ENCODE measurements at places on chromosomes 1 and 21.

GRCh38 chr1:8854240-8854639, 24.2 kb downstream of the ENO1 start:
- no peak for DNase-seq

GRCh38 chr1:154808909-154809262, 61.2 kb downstream of the KCNN3 start:
- DNase-seq: no peak

DNA sequence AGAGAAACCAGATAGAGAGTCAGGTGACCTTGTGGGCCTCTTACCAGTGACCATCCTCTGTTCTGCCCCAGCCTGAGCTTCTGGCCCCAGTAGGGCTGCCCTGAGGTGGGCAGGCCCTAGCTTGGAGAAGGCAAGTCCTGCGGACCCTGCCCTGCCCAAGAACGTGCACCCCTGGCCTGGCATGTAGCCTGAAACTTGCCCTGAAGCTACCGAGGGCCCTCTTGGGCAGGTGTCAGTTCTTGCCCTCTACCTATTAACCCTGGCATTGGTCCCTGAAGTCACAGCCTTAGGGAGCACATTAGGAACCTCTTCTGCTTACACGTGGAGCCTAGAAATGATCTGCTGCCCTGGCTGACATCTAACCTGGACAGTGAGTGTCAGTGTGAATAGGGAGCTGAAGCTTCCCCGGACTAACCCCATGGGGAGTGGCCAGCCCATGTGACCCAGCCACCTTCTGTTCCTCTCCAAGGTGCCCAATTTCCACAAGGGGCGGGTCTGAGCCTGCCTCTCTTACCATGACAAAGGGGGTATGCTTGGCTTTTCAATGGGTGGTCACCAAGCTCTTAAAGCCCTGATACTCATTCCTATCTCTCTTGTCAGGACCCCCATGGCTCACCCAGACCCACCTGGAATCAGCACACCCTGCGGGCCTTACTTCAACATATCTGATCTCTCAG, 163.0 kb downstream of the ZSCAN20 start:
- DNase-seq: no peak

DNA sequence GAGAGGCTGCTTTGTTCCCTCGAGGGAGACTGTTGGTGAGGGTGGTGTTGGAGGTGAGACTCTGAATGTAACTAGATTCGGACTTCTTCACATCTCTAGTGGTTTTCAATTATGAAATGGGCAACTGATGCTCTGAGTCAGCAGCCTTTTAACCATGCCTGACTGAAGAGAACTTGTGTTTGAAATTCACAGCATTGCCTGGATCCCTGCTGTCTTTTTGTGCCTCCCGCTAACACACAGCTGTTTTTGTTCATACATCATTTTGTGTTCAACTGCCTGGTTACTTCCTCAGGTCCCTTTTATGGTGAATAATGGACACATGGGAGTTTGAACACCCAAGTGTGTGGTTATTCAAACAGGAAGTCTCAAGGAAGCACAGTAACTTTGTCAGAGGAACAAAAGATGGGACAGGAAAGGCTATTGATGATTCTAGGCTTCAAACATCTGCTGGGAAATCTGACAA, 16.8 kb downstream of the LAMC1 start:
- peak; percentile 36 for DNase-seq

DNA sequence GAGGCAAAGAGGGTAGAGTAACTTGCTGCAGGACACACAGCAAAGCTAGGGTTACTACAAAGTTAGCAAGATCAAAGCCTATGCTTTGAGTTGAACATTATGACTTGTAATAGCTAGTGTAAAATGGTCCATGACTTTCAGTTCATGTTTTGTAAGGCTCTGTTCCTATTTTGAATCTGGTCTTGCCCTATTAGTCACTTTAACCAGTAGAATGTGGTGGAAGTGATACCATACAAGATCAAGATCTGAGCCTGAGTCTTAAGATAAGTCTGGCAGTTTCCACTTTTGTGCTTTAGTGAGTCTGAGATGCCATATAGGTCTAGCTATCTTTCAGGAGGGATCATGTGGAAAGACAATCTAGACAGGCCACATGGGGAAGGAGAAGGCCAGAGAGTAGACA, 282.1 kb upstream of the BRINP3 start:
- no peak for DNase-seq

DNA sequence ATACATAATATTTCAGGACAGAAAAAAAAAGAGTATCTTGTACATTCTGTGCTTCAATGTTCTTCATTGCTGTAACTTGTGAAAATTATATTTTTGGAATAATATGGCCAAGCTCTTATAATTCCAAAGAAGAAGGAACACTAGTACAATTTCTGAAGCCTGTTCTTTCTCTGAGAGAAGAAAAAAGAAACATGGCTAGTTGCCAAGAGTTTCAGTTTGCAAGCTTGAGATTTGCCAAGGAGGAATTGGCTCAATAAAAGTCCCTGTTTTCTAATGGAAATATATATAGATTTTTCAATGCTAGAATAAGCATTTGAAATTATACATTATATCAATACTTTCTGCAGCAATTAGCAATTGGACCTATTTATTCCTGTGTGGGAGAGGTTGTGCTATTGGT, 285.2 kb upstream of the NEGR1 start:
- DNase-seq: no peak

- no peak for DNase-seq
These were observed 38.4 kb downstream of the WARS2 start for GRCh38 chr1:119102051-119102450.

Measured in retina (tissue), 1 donor.